ENCODE measurements at places on chromosomes 12 and 14. TPM values are rescaled to one million over a fixed set of nuclear protein-coding genes. Genes with fewer than 3 reads are reported as not detected.

DNA sequence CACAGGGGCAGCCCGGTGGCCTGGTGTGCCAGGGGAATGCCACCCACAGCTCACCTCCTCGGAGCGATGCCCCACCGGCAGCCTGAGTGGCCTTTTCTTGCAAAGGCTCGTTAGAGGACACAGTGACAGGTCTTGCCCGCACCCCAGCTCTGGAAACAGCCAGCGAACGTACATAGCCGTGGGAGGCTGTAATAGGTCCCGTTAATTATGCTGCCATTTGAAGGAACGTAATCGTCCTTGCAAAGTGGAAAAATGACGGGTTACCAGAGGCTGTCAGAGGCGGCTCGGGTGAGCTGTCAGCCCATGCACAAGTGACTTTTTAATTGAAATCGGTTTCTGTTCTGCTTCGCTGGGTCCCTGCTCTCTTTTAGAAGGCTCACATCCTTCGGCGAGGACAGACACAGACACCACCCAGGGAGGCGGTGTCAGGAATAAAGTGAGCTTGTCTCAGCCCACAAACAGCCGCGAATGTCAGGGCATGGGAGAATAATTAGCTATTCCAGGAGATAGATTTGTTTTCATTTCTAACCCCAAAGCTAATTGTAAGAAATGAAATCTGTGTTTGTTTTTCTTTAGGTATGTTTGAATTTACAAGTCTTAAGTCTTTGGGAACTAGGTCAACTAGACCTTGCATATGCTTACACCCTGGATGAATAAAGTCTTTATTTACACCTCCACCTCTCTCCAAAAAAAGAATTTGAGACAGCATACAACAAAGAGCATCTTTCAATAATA lies 77.2 kb upstream of the RFLNA start:
- no peak for DNase-seq

DNA sequence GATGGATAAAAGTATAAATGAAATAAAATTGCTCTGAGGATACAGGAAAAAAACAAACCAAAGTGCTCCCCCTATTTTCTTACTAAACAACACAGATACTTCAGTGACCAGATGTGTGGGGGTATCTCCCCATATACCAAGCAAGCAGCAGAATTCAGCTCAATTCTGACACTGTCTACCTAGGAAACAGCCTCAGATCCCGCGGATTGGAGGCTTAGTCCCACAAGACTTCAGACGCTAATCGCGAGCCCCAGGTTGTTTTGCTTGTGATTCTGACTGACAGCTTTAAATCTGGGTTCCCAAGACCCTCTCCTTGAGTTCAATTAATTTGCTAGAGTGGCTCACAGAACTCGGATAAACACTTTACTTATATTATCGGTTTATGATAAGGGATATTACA lies 17.3 kb downstream of the NFKBIA start:
- no peak for DNase-seq

- peak; percentile 29 for DNase-seq
Measured at GRCh38 chr14:85533861-85534291, 3.9 kb downstream of the FLRT2 start.

DNA sequence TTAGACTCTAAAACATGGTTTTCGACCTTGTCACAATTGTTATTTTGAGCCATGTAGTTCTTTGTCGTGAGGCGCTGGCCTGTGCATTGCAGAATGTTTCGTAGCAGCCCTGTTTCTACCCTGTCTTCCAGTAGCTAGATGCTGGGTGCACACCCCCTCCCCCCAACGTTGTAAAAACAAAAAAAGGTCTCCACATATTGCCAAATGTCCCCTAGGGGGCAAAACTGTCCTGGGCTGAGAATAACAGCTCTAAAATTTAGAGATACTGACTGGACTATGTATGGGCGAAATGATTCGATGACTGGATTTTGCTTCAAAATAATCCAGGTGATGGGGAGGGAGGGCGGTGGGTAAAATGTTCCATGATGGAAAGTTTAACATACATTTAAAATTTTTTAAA lies 126.1 kb upstream of the FUT8 start:
- DNase-seq: no peak

DNA sequence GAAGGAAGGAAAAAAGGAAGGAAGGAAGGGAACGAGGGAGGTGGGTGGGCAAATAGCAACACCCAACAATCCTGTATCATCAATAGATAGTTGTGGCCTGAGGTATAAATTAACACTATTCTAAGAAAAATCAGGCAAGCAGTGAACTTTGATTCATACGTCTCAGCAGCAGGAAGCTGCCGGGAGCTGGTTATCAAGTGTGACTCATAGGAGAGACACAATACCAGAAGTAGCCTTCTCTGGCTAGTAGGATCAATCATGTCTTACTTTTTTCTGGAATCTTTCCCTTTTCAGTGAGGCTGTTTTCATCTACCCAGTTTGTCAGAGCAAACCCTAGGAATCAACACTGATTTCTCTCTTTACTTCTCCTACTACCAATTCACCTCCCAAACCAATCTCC lies 780.5 kb downstream of the NRXN3 start:
- no peak for DNase-seq

- peak; percentile 25 for DNase-seq
Measured at GRCh38 chr14:104295681-104296387, 157.4 kb downstream of the KIF26A start.

GRCh38 chr12:29691161-29691854 lies 92.4 kb downstream of the TMTC1 start:
- DNase-seq: no peak

DNA sequence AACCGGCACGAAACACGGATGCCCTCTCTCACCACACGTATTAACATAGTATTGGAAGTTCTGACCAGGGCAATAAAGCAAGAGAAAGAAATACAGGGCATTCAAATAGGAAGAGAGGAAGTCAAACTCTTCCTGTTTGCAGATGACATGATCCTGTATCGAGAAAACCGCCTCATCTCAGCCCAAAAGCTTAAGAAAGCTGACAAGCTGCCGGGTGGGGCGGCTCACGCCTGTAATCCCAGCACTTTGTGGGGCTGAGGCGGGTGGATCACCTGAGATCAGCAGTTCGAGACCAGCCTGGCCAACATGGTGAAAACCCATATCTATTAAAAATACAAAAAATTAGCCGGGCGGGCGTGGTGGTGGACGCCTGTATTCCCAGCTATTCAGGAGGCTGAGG lies 17.7 kb downstream of the OR6S1 start:
- DNase-seq: no peak

GRCh38 chr14:105888151-105888550 lies 361.8 kb downstream of the TMEM121 start:
- peak; percentile 1 for DNase-seq

GRCh38 chr12:110869026-110869425 lies 22.2 kb downstream of the CCDC63 start:
- no peak for DNase-seq

- DNase-seq: no peak
Measured at GRCh38 chr14:73944432-73945158, 5.3 kb downstream of the FAM161B start.

DNA sequence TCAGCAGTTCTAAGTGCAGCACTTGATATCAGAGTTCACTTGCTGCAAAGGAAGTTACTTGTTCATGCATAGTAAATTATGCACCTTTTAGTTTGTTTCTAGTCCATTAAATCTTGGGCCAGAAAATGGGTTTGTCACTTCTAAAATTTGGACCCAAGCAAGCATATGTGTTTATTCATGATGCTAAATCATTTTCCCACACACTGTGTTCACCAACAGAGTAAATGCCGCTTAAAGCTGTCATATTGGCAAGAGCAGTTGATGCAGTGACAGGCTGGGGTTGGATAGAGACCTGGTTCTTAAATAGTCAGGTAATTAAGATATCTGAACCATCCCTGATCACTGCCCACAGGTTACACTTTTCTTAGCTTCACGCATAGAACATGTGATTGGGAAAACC lies 409.7 kb downstream of the EGLN3 start:
- DNase-seq: no peak

ANHX gene
- polyA plus RNA-seq: not detected

PROX2 gene
- not detected for polyA plus RNA-seq

KLHL28 gene
- polyA plus RNA-seq: 4.4 TPM

Measured in ovary (tissue), 10 donors.